ENCODE measurements at places on chromosomes 16 and 17.

DNA sequence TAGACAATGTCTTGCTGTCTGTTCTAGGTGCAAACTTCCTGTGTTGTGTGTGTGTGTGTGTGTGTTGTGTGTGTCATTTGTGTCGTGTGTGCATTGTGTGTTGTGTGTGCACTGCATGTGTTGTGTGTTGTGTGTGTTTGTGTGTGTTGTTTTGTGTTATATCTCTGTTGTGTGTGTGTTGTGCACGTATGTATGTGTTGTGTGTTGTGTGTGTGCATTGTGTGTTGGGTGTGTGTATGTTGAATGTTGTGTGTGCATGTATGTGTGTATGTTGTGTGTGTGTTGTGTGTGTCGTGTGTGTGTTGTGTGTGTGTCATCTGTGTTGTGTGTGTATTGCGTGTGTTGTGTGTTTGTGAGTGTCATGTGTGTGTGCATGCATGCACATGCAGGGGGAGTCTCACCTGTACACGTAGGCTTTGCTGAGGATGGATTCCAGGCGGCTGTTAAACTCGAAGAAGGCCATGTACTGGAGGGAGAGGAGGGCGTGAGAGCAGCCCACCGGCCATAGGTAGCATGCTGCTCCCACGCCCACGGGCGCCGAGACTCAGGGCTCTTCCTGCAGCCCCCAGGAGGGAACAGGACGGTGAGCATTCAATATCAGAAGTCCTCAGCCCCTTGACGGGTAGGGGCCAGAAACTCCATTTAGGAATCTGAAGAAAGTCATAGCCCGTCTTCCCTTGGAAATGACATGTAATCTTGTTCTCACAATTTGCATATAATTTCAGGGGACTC, 58.2 kb downstream of the CNGB1 start:
- no peak for DNase-seq

- DNase-seq = no peak
These were observed 21.8 kb downstream of the RAB11FIP4 start for GRCh38 chr17:31413081-31413799.

DNA sequence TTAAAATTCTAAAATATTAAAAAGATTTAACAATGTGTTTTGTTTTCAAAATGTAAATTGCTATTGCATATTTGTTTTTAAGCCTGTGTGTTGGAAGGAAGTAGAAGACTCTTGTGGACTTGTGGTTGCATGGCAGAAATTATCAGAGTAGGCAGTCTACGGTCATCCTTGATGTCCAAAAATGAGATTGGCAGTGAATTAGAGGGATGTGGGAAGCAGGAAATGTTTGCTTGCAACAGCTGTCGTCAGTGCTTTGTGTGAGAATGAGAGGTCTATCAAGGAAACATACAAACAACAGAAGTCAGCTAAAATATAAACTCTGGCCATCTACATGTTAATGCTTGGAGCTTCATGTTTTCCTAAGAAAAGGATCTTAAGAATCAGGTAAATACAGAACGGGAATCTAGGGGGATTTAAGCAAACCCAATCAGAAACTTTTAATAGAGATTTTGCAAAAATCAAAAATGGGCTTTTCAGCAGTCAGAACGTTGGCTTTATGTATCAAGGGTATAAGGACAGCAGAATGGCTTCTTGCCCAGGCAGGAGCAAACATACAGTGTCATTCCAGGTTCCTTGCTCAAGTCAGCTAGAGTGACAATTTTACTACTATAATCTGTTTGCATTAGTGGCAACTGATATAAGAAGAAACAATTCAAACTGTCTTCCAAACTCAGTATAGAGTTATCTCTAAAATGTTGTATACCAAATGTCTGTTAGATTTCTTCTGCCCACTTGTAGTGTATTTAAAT, 196.7 kb downstream of the CYB561 start:
- no peak for DNase-seq

DNA sequence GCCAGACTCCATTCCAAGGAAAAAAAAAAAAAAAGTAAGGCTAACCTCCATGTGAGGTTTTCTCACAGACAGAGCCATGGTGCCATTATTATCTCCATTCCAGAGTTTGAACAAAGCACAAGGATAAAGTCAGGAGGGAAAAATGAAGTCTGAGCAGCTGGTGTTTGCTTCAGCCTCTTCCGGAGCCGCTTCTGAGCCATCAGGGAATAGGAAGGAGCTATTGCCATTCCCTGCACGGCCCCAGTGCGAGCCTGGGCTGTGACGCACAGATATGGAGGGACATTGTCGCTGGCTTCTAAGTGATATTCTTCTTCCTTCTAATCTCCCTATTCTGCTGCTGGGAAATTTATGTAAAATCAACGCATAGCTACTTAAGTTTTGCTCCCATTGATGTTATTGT, 69.5 kb upstream of the PIRT start:
- DNase-seq = no peak

DNA sequence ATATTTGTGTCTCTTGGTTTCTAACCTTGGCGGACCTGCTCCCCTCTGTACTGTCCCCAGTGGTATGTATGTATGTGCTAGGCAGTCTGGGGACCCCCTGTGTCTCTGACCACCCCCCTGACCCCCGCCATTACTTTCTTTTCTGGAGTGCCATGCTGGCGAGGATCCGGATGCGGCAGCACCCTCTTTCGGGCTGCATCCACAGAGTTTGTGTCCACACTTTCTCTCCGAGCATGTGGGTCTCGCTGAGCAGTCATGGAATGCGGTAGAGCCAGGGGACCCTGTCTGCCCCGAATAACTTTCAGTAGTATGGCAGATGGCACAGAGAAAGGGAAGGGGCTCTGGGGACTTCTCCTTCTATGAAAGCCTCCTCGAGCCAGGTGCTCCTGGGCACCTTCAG, 17.0 kb downstream of the KCTD2 start:
- no peak for DNase-seq

DNA sequence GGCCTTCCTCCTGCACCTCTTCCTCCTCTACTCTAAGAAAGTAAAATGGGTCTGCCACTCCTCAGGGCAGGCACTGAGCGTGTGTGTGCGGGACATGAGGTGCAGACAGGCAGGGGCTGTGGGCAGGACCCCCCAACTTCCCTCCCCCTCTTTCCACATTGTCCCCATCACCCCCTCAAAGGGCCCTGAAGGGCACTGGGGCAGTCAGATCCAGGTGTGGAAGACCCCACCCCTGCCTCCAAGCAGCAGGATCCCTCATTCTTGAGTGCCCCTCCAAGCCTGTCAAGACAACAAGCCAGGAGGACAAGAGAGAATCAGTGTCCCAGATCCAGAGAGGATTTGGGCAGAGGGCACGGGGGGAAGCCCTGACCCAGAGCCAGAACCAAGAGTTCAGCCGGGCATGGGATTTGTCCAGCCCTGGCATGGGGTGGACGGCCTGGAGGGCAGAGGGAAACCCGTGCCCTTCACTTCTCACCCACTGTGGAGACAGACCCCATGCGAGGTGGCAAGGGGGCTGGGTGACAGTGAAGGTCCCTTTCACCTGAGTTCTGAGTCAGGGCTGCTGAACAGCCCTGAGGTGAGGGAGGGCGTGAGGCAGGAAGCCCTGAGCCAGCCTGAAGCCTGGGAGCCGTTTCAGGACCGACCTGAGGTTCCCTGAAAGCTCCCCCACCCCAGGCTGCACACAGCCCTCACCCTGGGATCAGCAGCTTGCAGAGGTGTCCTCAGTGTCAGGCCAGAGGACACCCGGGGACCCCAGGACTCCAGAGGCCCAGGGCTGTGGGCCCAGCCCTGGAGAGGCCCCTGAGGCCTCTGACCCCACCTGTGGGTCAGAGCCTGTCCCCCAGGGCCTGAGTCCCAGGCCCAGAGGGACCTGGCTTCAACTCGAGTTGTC, 45.8 kb downstream of the USP22 start:
- no peak for DNase-seq

DNA sequence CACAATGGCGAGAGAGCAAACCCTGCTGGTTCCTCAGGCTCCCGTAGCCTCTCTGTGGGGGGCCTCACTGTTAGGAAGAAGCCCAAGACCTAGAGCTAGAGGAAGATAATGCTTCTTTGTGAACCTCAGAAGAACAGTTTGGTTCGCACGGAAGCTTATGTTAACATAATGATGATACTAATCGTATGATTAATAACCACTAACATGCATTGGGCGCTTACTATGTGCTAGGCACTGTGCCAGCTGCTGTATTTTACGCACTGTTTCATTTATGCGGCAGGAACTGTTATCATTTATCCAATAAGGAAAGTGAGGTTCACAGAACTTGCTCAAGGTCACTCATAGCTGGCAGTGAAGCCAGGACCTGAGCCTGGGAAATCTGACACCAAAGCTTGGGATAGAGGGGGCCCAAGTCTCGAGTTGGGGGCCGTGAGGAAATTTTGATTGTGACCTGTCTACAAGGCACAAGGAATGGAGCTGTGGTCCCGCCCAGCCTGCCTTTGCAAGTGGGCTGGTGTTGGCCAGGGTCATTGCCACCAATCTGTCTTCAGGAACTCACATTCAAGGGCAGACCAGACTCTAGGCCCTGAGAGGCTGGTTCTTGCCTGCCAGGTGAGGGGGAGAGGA, 6.8 kb downstream of the PRCD start:
- peak; percentile 78 for DNase-seq

- DNase-seq = no peak
These were observed 13.4 kb downstream of the CCDC102A start for GRCh38 chr16:57522960-57523359.

DNA sequence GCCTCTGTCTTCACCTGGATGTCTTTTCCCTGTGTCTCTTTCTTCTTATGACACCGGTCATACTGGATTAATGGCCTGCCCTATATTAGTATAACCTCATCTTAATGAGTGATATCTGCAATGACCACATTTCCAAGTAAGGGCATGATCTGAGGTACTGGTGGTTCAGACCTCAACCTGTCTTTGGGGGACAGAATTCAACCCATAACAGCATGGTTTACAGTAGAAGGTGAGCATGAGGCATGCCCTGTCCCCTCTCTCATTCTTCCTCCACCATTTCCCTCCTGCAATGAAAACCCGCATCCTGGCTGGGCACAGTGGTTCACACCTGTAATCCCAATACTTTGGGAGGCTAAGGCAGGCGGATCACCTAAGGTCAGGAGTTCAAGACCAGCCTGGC, 2.8 kb upstream of the RAB37 start:
- no peak for DNase-seq

- DNase-seq = no peak
These were observed 352.8 kb downstream of the CDH13 start for GRCh38 chr16:82979406-82980111.

DNA sequence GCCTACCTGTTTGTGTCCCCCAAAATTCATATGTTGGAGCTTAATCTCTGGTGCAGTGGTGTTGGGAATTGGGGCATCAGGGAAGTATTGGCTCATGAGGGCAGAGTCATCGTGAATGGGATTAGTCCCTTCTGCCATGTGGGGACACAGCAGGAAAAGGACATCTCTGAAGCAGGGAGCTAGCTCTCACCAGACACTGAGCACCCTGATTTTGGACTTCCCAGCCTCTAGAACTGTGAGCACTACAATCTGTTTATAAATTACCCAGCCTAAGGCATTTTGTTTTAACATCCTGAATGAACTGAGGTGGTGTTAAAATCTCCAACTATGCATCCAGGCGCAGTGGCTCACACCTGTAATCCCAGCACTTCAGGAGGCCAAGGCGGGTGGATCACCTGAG, 206.0 kb downstream of the SEC14L1 start:
- no peak for DNase-seq

DNA sequence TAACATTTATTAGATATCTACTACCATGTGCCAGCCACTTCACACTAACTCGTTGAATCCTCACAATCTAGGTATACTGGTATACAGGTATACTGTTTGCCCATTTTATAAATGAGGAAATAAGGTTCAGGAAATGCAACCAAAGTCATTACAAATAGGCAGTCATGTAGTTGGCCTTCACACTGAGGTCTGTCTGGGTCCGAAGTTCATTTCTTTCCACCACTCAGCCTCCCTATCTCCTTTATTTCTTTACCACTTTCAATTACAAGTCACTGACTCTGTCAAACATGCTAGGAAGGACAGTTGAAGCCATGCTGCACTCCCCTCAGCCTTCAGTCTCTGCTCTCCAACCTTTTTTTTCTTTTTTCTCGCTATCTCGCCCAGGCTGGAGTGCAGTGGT, 20.7 kb upstream of the SIAH1 start:
- no peak for DNase-seq

DNA sequence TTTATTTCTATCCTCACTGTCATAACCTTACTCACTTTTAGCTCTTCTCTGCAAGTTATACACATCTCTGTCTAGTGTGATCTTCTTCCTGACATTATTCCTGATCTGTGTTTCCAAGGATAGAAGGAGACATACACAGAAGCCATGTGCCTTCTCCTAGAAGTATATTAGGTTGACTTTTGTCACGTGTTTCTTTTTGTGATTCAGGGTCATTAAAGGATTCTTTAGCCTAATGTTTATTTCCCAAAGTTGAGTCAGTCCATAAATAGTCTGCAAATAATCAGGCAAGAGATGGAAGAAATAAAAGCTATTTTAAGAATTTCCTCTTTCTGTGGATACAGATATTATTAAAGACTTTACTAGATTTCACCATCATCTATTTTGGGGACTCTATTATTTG, 214.1 kb upstream of the GOT2 start:
- no peak for DNase-seq

DNA sequence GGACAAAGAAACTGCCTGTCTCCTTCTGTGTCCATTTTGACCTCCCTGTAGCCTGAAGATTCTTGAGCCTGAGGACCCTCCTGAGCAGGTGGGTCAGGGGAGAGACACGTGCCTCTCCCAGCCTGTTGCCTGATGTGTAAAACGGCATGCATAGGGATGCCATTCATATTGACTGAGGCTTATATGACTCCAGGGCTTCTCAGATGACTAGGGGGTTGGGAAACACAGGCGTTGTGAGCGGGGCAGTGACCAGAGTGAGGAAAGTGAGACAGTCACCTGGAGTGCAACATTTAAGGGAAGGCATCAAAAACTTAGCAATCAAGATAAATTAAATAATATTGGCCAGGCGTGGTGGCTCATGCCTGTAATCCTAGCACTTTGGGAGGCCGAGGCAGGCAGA, 5.1 kb upstream of the SLC16A5 start:
- DNase-seq = no peak

DNA sequence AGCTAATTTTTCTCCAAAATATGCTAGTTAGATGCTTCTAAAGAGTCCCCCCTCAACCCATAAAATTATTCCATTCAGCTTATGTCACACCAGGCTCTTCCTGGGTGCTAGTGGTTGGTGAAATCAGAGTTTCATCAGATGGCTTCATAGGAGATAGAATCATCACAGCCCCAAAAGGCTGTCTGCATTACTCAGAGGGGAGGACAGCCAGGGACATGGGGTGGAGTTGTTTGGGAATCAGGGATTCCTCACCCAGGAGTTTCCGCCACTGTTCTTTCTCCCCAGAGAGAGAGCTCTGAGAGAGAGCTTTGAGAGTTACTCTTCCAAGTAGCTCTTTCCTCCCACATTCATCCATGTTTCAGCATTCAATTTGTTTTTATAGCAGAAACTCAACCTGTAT, 288 bp upstream of the KRT34 start:
- no peak for DNase-seq

DNA sequence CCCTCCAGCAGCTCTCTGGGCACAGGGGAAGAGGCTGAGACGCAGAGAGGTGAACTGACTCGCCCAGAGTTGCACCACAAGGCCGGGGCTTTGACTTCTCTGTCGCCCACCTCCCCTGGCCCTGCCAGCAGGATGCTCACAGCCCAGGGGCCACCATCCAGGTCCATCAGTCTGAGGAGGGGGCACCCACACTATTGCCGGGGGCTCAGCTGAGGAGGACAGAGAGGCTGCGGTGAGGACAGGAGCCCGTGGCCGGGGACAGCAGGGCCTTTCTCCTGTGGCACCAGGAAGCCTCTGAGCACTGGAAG, 32.6 kb downstream of the KDM8 start:
- DNase-seq = no peak

GRCh38 chr16:30354423-30355143, 525 bp downstream of the CD2BP2 start:
- no peak for DNase-seq

Data from epithelial cell of prostate (primary cell).